ENCODE measurements at places on chromosomes 2 and 18. TPM values are rescaled to one million over a fixed set of nuclear protein-coding genes. Genes with fewer than 3 reads are reported as not detected.

DNA sequence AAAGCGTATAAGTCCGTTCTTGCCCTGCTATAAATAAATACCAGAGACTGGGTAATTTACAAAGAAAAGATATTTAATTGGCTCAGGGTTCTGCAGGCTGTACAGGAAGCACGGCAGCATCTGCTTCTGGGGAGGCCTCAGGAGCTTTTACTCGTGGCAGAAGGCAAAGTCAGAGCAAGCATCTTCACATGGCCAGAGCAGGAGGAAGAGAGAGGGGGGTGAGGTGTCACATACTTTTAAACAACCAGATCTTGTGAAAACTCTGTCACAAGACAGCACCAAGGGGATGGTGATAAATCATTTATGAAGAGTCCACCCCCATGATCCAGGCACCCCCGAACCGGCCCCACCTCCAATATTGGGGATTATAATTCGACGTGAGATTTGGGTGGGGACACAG is 130.6 kb downstream of the LTBP1 start:
- no peak for DNase-seq

- no peak for DNase-seq
These were observed 2.9 kb downstream of the MAT2A start for GRCh38 chr2:85541753-85542457.

DNA sequence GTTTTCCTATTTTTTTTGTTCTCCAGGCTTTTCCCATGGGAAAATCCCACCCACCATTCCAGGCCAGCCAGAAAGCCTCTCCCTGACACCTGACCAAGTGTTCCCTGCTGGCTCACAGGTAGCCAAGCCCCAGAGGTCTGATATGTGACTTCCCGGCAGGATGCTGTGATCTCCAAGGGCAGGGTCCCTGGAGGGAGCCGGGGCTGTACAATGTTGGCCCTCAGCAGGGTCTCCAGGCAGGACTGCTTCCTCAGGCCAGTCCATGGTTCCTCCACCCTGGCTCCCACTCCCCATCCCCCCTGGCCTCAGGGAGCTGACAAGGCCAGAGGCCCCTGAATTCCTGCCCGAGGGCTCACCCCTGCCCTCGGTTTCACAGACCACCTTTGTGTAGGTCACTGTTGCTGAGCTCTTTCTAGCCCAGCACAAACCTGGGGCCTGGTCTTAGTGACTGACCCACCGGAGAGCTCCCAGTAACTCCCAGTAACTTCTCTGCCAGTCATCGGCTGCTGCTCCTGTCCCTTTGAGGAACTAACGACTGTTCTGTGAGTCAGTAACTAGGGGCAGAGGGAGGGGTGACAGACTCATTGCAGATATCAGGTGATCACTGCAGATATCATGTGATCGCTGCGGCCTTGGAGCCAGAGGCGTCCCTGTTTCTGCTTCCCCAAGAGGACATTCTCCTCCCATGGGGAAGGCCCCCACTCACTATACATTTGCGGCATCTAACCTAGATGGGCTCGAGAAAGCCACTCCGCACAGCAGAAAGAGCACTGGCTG is 38.7 kb downstream of the SDC1 start:
- DNase-seq, result no peak

GRCh38 chr2:60285626-60286316 is 267.7 kb downstream of the BCL11A start:
- no peak for DNase-seq

GRCh38 chr18:23316988-23317387 is 136.1 kb upstream of the RIOK3 start:
- DNase-seq, result no peak

- DNase-seq, result no peak
These were observed 109.4 kb downstream of the KCTD1 start for GRCh38 chr18:26438980-26439379.

GRCh38 chr2:225486236-225486635 is 86.7 kb downstream of the NYAP2 start:
- DNase-seq, result no peak

GRCh38 chr2:230910546-230911177 is 14.4 kb downstream of the GPR55 start:
- peak; percentile 17 for DNase-seq

The SCN3A gene
- total RNA-seq, result 0.23 TPM

The PARD3B gene
- not detected for total RNA-seq

The CRYBA2 gene
- not detected for total RNA-seq

The GRB14 gene
- total RNA-seq, result not detected
